ENCODE measurements at places on chromosomes 11 and 22.
A peak's percentile ranks its signal among the peaks of the same experiment; 100 is the strongest.

- peak; percentile 70 for DNase-seq
Measured at GRCh38 chr11:34214961-34215805, 109.8 kb downstream of the NAT10 start.

GRCh38 chr11:92888696-92889095, 80.8 kb upstream of the MTNR1B start:
- no peak for DNase-seq

DNA sequence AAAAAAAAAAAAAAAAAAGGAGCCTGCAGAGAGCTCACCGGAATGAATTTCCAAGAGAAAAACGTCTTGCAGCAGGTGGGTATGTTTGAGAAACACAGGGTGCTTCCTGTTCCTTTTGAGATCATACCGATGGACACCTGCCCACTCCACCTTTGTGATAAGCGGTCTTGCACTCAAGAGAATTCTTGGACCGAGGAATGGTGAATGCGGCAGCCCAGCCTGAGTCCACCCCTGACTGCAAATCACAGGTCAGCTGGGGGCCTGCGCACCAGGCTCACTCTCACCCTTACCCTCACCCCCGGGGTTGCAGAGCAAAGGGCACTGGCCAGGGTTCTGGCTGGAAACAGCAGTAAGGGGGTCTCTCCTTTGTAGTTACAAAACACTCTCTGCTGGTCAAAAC, 16.8 kb upstream of the TEF start:
- DNase-seq, result no peak

DNA sequence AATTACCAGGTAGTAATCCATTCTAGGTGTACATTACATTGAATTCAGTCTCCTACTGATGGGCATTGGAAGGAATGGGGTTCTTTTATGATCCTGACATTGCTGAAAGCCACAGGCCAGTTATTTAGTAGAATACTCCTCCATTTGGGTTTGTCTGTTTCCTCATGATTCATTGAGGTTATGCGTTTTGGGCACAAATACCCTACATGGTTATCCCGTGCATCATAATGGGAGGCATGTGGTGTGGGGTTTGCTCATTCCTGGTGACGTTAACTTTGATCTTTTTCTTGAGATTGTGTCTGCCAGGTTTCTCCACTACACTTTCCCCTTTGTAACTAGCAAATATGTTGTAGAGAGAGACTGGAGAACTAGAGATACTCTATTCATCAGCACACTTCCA, 5.5 kb downstream of the FOLR3 start:
- DNase-seq, result peak; percentile 52

DNA sequence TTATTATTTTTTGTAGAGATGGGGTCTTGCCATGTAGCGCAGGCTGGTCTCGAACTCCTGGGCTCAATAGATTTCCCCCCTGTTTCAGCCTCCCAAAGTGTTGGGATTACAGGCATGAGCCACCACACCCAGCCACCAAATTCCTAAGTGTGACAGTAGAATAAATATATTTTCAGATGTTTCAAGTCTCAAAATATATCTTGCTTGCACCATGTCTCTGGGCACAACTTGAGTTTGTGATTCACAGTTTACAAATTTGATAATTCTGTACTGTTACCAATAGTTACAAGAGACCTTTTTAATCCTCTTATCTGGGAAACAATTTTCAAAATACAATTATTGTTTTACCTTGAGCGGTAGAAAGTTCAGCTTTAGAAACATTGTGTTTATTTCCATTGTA, 19.1 kb downstream of the DCPS start:
- DNase-seq, result no peak

DNA sequence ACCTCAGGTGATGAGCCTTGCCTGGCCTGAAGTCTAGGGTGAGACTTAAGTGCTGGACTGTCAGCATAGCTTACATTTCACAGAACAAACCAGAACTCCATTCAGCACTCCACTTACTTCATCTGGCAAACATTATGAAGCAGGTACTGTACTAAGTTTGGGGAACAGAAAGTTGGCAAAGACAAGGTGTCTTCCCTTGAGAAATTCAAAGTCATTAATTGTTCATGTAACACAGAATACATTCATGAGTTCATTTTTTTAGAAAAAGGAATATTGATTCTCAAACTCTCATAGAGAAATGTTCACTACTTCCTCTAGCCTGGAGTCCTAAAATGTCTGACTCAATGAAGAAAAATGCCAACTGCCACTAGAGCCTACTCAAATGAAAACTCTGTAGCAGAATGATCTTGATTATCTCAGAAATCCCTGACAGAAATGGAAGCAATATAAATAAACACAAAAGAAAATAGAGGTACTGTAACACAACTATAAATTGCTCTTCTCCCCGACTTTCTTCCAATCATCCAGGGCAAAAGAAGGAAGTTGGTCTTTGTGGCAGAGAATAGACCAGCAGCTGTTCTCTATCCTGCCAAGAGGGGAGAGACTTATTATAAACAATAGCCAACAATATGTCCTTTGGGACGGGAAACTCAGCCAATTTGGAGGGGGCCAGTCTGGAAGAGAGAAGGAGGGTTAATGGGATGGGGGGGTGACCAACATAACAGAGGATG, 129.2 kb upstream of the MTMR2 start:
- no peak for DNase-seq

- DNase-seq, result peak; percentile 37
Measured at GRCh38 chr22:36144886-36145541, 15.5 kb downstream of the APOL3 start.

- DNase-seq, result no peak
Measured at GRCh38 chr11:73969991-73970800, 12.4 kb downstream of the UCP2 start.

DNA sequence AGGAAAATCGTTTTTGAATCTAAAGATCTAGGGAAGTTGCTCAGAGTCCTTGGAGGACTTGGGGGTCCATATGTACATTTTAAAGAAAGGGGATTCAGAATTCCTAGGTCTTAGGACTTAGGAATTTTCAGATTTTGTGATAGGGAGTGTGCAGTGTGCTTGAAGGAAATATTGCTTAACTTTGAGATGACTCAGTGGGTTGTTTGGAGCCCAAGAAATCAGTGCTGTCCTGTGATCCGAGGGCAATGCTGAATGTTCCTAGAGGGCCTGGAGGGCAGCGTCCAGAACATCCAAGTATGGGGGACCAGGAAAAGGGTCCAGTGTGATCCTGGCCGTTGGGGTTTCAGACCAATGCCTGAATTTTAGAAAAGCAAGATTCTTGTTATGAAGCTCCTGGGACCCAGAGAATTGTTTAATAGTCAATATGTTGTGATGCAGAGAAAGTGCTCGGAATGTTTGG, 3.1 kb upstream of the IGF2 start:
- DNase-seq, result no peak

- DNase-seq, result no peak
Measured at GRCh38 chr11:118136801-118137200, 15.8 kb downstream of the SCN4B start.

- no peak for DNase-seq
Measured at GRCh38 chr11:117217141-117218084, 14.5 kb downstream of the PCSK7 start.

GRCh38 chr11:126355926-126356897, 726 bp downstream of the ST3GAL4 start:
- no peak for DNase-seq

- DNase-seq, result no peak
Measured at GRCh38 chr11:6476571-6476970, 2.8 kb upstream of the TRIM3 start.

DNA sequence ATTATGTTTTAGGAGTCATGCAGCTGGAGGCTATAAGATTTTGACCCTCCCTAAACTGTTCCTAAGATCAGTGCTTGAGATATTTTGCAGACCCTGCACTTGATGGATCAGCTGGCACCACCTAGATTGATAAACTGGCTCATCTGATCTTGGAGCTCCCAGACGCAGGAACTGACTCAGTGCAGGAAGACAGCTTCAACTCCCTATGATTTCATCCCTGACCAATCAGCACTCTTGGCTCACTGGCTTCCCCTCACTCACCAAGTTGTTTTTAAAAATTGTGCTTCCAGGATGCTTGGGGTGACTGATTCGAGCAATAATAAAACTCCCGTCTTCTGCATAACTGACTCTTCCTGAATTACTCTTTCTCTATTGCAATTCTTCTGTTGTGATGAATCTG, 637.5 kb upstream of the FAT3 start:
- DNase-seq, result no peak

DNA sequence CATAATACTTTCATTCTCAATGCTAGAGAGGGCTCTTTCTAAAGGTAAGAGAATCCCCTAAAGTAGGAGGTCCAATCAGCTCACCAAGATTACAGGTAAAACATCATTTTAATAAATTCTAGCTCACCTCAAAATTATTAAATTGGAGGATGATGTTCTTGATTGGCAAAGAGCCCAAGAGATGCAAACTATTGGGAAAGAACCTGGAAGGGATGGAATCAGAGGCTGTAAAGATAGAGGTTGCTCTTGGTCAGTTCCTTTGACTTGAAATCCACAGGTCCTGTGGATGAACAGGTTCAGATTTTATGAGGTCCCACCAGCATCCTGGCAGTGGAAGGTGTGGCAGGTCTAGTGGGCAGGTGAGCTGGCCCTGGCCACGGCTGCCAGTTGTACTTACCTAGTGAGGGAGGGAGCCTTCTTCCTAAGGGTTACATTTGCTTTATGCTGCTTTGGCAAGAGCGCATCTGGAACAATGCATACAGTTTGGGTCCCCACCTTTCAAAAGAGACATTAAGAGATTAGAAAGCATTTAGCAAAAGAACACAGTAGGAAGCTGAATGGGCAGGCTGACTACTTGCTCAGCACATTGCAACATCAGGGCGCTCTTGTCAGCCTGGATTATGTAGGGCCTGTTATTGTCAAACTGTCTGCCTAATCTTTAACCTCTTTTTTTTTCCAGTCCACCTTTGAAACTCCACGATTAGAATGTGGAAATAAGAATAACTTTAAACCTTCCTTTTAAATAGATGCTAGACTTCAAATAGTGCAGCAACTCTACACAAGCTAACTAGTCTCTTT, 97.0 kb downstream of the RDX start:
- DNase-seq, result no peak

DNA sequence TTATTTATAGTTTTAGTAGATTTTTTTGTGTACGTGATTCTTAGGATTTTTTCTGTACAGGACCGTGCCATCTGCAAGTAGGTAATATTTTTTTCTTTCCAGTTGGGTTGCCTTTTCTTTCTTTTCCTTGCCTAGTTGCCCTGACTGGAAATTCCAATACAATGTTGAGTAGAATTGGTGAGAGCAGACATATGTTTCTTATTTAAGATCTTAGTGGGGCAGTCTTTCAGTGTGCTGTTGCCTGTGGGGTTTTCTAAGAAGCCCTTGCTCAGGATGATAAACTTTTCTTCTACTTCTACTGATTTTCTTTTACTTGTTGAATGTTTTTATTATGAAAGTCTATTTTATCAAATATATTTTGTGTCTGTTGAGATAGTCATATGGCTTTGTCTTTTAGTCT, 33.0 kb downstream of the ATXN10 start:
- no peak for DNase-seq

GRCh38 chr11:60809691-60810090, 24.6 kb downstream of the MS4A10 start:
- no peak for DNase-seq
